ENCODE measurements at places on chromosomes 5 and 9.

- no peak overlapping the region for H3K4me3 ChIP-seq
- H3K27ac ChIP-seq, result no peak overlapping the region
- H3K36me3 ChIP-seq, result no peaks in the 10 kb centered on the region
Observed at GRCh38 chr9:135075234-135076142, 12.0 kb upstream of the OLFM1 start.

GRCh38 chr9:71001780-71002386 lies 119.5 kb downstream of the TRPM3 start:
- peaks cover 15% of the 10 kb centered on the region for H3K36me3 ChIP-seq
- H3K27me3 ChIP-seq, result peaks cover 2% of the 10 kb centered on the region

GRCh38 chr5:95274011-95274410 lies 10.9 kb downstream of the MCTP1 start:
- DNase-seq, result no peak
- no peak overlapping the region for H3K27ac ChIP-seq
- H3K36me3 ChIP-seq, result no peaks in the 10 kb centered on the region
- H3K27me3 ChIP-seq, result peaks cover 26% of the 10 kb centered on the region
- H3K4me3 ChIP-seq, result no peak overlapping the region

DNA sequence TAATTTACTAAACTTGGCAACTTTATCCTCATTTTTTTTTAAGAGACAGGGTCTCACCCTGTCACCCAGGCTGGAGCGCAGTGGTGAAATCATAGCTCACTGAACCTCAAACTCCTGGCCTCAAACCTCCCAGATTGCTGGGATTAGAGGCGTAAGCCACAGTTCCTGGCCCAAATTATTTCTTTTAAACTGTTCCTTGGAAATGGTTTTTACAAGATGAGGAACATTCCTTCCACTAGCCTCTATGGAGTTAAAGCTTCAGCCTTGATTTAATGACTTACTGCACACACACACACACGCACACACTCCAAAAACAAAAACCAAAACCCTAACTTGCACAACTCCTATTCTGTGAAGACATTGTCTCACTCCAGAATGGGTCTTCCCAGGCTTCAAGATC lies 77.2 kb upstream of the TARS1 start:
- peaks cover 12% of the 10 kb centered on the region for H3K4me1 ChIP-seq
- DNase-seq, result no peak
- no peaks in the 10 kb centered on the region for H3K36me3 ChIP-seq
- no peaks in the 10 kb centered on the region for H3K27me3 ChIP-seq

GRCh38 chr5:105475401-105475800 lies 1912.8 kb upstream of the NUDT12 start:
- H3K4me1 ChIP-seq, result no peaks in the 10 kb centered on the region
- no peak overlapping the region for H3K27ac ChIP-seq
- H3K4me3 ChIP-seq, result no peak overlapping the region
- no peaks in the 10 kb centered on the region for H3K27me3 ChIP-seq
- H3K36me3 ChIP-seq, result no peaks in the 10 kb centered on the region
- no peak for DNase-seq

DNA sequence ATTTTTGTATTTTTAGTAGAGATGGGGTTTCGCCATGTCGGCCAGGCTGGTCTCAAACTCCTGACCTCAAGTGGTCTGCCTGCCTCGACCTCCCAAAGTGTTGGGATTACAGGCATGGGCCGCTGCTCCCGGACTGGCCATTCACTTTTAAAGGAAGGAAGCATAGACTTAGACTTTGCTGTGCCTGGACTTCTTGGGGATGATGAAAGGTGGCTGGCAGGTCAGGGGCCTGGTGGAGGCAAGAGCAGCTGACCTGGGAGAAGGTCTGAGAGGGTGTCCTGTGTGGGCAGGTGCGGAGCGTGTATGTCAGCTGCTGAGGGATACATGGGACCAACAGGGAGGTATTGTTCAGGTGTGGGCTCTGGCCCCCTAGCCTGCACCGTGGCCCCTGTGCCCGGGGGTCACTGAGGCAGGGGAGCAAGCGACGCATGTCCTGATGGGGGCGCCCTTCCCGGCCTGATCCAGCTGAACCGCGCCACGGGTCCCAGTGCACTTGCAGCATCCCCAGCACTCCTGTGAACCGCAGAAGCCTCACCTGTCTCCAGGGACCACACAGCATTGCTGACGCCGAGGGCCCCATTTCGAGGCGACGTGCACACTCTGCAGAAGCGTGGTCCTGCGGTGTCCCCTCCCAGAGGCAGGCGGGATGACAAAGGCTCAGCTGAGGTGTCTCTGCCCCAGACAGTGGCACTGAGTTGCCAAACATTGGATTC lies 23.1 kb downstream of the NDUFS6 start:
- DNase-seq, result no peak
- H3K4me3 ChIP-seq, result no peak overlapping the region
- H3K4me1 ChIP-seq, result no peaks in the 10 kb centered on the region
- no peaks in the 10 kb centered on the region for H3K27me3 ChIP-seq
- H3K27ac ChIP-seq, result no peak overlapping the region
- no peaks in the 10 kb centered on the region for H3K36me3 ChIP-seq

DNA sequence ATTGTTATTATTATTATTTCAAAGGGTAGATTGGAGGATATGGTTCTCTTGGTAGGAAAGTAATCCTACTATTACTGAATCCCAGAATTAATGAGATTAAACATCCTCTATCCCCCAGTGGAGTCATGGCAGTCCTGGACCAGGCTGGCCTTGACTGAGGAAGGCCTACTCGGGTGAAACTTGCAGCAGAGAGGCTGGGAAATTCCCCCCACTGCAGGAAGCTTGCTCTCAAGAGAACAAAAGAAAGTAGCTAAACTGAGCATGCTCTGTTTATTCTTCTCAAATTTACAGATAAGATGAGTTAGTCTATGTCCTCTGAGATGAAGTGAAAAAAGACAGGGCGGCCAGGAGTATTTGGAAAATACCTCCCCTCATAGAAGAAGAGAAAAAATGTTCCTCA lies 233.9 kb upstream of the RPS23 start:
- no peak overlapping the region for H3K4me3 ChIP-seq
- H3K27me3 ChIP-seq, result no peaks in the 10 kb centered on the region

- no peak overlapping the region for H3K27ac ChIP-seq
- DNase-seq, result no peak
- H3K4me3 ChIP-seq, result no peak overlapping the region
- no peaks in the 10 kb centered on the region for H3K36me3 ChIP-seq
- peaks cover 12% of the 10 kb centered on the region for H3K27me3 ChIP-seq
Observed at GRCh38 chr9:137952976-137953666, 75.5 kb downstream of the CACNA1B start.

- no peak overlapping the region for H3K4me3 ChIP-seq
- H3K4me1 ChIP-seq, result no peaks in the 10 kb centered on the region
- no peak for DNase-seq
- no peaks in the 10 kb centered on the region for H3K36me3 ChIP-seq
Observed at GRCh38 chr9:119412399-119412798, 43.2 kb upstream of the BRINP1 start.

GRCh38 chr9:129838707-129839259 lies 3.5 kb downstream of the USP20 start:
- no peak for DNase-seq
- H3K4me3 ChIP-seq, result peak overlapping the region; percentile 94
- peak overlapping the region; percentile 96 for H3K27ac ChIP-seq
- H3K4me1 ChIP-seq, result peaks cover 77% of the 10 kb centered on the region
- no peaks in the 10 kb centered on the region for H3K27me3 ChIP-seq

DNA sequence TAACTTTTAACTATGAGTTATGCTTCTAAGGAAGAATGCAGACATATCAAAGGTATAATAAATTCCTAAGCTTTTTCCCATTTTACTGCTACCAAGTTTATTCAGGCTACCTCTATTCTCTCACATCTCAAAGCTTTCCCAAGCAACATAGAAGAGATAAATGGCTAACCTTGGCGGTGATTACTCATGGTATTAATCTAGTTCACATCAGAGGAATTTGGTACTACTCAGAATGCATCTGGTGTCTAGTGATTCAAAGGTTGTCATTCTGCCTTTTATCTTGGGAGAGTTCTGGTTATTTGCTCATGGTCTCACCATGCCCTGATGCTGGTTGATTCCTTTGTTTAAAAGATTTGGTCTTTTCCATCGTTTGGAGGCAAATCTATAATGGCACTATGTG lies 182.7 kb downstream of the TAF11L14 start:
- H3K27me3 ChIP-seq, result no peaks in the 10 kb centered on the region
- no peak overlapping the region for H3K27ac ChIP-seq
- DNase-seq, result no peak
- H3K4me3 ChIP-seq, result no peak overlapping the region
- no peaks in the 10 kb centered on the region for H3K4me1 ChIP-seq

GRCh38 chr9:14212697-14213420 lies 101.1 kb downstream of the NFIB start:
- H3K27me3 ChIP-seq, result peaks cover 2% of the 10 kb centered on the region
- no peak overlapping the region for H3K27ac ChIP-seq
- H3K4me3 ChIP-seq, result no peak overlapping the region
- DNase-seq, result no peak
- no peaks in the 10 kb centered on the region for H3K4me1 ChIP-seq
- H3K36me3 ChIP-seq, result no peaks in the 10 kb centered on the region

DNA sequence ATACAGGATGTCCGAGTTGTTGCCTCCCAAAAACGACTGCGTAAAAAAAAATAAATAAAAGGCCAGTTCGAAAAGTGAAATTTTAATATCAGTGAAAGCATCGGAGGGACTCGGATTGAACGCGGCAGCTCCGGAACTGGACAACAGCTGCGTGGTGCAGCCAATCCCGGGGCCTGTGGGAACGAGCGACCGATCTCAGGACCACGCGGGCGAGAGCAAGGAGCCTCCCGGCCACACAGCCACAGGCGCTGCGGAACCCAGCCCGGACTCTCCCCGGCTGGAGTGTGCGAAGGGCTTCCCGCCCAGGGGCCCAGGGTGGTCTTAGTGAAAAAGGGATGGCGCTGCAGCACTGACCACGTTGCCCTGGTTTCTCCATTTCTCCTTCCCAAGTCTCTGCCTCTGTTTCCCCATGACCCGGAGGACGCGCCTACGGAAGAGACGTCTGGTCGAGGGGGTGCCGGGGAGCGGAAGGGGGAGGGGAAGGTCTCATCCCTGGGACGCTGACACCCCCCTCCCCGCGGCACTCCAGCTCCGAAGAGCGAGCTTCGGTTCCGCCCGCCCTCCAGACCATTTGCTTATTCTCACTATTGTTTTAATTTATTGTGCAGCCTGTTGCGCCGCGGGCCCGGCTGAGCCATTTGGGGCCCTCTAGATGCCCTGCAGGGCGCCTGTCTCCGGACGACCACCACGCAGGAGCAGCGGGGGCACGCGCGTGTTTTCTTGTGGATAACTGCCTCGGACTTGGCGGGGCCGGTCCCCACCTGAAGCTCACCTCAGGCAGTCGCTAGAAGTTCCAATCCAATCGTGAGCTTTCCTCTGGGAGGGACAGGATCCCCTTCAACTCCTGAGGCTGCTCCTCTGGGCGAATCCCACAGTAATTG lies 303.0 kb downstream of the PARP8 start:
- H3K4me3 ChIP-seq, result peak overlapping the region; percentile 69
- H3K36me3 ChIP-seq, result peaks cover 6% of the 10 kb centered on the region
- peaks cover 74% of the 10 kb centered on the region for H3K27me3 ChIP-seq
- H3K4me1 ChIP-seq, result peaks cover 40% of the 10 kb centered on the region

- no peak overlapping the region for H3K27ac ChIP-seq
- H3K36me3 ChIP-seq, result peaks cover 39% of the 10 kb centered on the region
- no peaks in the 10 kb centered on the region for H3K27me3 ChIP-seq
- H3K4me1 ChIP-seq, result no peaks in the 10 kb centered on the region
- no peak for DNase-seq
- no peak overlapping the region for H3K4me3 ChIP-seq
Observed at GRCh38 chr5:81214848-81215247, 18.3 kb upstream of the CKMT2 start.

DNA sequence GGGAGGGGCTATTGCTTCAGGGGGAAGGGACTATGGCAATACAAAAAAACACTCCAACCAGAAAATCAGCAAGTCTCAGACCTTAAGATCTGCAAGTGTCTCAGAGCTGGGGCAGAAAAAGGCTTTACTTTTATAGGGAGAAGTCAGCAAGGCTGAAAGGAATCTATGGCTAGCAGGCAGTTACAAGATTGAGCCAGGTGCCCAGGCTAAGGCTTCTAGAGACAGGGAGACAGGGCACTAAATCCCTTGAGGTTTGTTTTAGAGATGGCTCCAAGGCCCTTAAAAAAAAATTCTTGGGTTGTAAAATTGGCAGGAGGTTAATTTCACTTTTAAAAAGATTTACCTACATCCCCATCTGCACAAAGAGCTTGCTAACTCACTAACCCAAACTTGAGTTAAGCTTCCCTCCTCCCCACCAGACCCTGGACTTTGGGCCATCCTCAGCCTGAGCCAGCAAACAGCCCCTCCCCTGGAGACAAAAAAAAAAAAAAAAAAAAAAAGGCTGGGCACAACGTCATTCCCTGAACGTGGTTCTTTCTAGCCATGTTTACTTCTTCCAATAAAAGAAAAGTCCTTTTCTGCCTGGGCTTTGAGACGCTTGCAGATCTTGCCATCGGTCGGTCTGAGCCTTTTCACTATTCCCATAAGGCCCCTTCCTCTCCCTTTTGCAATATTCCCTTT lies 17.9 kb downstream of the NIPAL4 start:
- no peak overlapping the region for H3K27ac ChIP-seq
- no peak overlapping the region for H3K4me3 ChIP-seq
- H3K36me3 ChIP-seq, result peaks cover 1% of the 10 kb centered on the region
- no peaks in the 10 kb centered on the region for H3K27me3 ChIP-seq

GRCh38 chr5:41763574-41763973 lies 106.7 kb downstream of the OXCT1 start:
- no peak for DNase-seq
- no peaks in the 10 kb centered on the region for H3K27me3 ChIP-seq
- no peak overlapping the region for H3K27ac ChIP-seq
- peaks cover 20% of the 10 kb centered on the region for H3K36me3 ChIP-seq
- H3K4me3 ChIP-seq, result no peak overlapping the region

GRCh38 chr9:70525519-70525918 lies 111.1 kb upstream of the KLF9 start:
- H3K4me3 ChIP-seq, result no peak overlapping the region
- peaks cover 11% of the 10 kb centered on the region for H3K36me3 ChIP-seq
- DNase-seq, result no peak
- H3K27me3 ChIP-seq, result no peaks in the 10 kb centered on the region
- H3K27ac ChIP-seq, result no peak overlapping the region

DNA sequence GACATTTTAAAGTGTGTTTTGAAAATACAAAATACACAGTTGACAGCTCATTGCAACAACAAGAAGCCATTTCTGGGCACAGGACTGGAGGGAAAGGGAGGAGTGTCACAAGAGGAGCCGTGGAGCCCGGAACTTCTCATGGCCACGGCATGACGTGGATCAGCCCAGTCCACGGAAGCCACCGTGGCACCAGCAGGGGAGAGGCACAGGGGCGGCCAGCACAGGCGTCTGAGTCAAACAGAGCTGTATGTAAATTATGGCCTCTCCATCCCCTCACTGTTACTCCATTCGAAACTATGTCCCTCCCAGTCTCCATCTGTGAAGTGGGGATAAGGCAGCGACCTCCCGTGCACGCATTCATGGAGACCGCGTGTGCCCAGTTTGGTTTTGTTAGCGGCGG lies 165.6 kb upstream of the IRX2 start:
- H3K27ac ChIP-seq, result no peak overlapping the region
- no peaks in the 10 kb centered on the region for H3K36me3 ChIP-seq
- no peak overlapping the region for H3K4me3 ChIP-seq
- DNase-seq, result no peak
- H3K4me1 ChIP-seq, result no peaks in the 10 kb centered on the region
- H3K27me3 ChIP-seq, result no peaks in the 10 kb centered on the region

- H3K27ac ChIP-seq, result no peak overlapping the region
- H3K4me1 ChIP-seq, result no peaks in the 10 kb centered on the region
- H3K4me3 ChIP-seq, result no peak overlapping the region
- DNase-seq, result no peak
Observed at GRCh38 chr5:155867522-155868088, 459.4 kb upstream of the SGCD start.

GRCh38 chr9:37916471-37917312 lies 12.8 kb upstream of the SLC25A51 start:
- H3K4me1 ChIP-seq, result no peaks in the 10 kb centered on the region
- no peak overlapping the region for H3K27ac ChIP-seq
- DNase-seq, result no peak
- no peaks in the 10 kb centered on the region for H3K36me3 ChIP-seq
- H3K27me3 ChIP-seq, result no peaks in the 10 kb centered on the region
